ELR (cell line): ENCODE measurements at places on chromosomes 2 and 18.

DNA sequence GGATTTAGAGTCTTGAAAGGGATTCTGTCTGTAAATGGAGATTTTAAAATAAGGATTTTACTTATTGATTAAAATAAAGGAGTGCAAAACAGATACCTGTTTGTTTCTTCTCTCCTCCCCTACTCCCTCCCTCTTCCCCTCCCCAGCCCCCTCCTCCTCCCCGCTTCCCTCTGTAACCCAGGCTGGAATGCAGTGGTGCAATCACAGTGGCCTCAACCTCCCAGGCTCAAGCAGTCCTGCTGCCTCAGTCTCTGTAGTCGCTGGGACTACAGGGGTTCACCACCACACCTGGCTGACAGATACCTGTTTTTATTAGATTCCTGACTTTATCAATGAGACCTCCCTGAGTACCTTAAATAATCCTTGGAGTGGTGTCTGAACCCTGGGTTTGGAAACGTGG, 57.1 kb downstream of the OXER1 start:
- no peak for DNase-seq

GRCh38 chr2:228669690-228670089, 488.2 kb upstream of the SPHKAP start:
- no peak for DNase-seq

DNA sequence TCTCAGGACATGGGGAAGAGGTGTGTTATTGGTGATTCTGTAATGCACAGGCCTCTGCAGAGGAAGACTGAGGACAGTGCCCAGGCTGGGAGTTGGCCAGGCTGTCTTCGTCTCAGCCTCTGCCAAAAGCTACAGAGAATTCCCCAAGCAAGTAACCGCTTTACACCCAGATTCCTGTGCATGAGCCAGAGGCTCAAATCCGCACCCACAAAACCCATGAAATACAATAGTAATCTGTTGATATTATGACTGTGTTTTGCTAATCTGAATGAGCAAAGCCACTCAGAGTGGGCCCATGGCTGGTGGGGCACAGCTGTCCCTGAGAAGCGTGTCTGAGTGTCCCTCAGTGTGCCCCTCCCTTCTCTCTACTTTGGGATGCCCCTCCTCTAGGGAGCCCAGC, 149.5 kb upstream of the PXDN start:
- DNase-seq: no peak

- no peak for DNase-seq
Observed at GRCh38 chr18:71598374-71598773, 945.8 kb downstream of the CBLN2 start.

- DNase-seq: peak; percentile 90
Observed at GRCh38 chr2:223944703-223945531, at the start of gene WDFY1. TSS of gene WDFY1 (minus strand) at chr2:223945335. CDS start at chr2:223945284, 51 bp downstream.

DNA sequence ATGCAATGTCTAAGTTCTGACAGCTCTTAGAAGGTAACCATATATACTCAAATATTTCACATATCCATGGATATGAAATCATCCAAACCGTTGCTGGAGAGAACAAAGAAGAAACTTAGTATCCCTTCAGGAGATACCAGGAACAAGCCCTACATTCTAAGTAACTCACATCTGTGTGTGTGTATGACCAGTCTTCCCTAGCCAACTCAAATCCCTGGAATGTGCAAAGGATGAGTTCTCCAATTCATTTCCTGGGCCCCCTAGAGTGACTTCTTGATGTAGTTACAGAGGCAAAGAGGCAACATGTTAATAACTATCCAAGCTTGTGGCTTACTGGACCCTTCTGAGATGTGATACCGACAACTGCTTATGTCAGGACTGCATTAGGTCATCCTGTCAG, 20.1 kb downstream of the TPGS2 start:
- DNase-seq: peak; percentile 91

DNA sequence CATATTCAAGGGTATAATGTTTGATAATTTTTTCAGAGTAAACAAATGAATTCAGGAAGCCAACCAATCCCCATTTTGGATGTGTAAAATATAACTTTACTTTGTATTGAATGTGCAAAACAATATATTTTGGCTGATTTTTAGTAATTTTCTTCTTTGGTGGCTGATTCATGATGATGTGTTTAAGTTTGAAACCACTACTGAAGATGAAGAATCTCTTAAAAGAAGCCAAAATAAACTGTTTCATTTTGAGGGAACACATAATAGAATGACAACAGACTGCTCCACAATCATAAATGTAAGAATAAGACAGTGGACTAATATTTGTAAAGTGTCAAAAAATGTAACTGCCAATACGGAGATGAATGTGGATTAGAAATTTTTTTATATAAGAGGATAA, 52.5 kb upstream of the TRIM43 start:
- DNase-seq: no peak
